ENCODE measurements at places on chromosomes 11 and 22. TPM values are rescaled to one million over a fixed set of nuclear protein-coding genes. Genes with fewer than 3 reads are reported as not detected.

DNA sequence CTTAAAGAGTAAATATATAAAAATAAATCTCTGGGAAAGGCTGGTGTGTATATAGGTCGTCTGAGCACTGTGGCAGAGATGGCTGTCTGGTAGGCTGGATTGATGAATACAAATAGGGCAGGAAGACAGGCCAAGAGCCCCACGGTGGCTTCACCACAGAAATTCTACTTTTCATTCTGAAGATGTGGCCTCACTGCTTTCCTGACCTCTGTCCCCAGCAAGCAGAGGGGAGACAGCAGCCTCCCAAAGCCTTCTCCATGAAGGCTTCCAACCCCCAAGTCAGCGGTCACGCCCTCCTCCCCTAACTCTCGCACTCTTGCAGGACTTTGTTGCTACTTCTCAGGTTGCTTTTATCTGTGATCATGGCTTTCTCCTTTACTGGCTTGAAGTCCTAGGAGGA is 10.6 kb upstream of the KCNJ1 start:
- DNase-seq: no peak

The ARHGAP20 gene
- 0.98 TPM for total RNA-seq

The PMM1 gene
- total RNA-seq: 23.2 TPM

DNA sequence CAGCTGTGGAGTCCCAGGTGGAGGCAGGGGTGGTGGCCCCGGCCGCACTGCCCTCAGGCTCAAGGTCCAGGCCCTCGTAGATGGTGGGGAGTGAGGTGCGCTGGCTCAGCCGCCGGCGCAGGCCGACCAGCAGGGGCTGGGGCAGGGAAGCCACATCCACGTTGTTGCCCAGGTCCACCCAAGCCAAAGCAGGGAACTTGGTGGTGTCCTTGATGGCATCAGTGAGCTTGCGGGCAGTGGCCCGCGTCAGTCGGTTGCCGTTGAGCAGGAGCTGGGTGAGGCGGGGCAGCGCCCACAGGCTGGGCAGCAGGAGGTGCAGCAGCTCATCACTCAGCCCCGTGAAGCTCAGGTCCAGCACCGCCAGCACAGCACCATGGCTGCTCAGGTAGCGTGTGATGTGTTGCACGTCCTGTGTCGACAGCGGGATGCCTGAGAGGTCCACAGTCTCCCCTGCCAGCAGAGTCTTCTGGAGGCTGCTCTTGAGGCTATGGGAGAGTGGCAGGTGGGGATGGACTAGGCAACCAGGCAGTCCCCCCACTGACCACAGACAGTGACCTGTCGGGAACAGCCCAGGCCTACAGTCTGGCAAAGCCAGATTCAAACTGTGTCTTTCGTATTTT is 6.8 kb downstream of the LRRC75B start:
- no peak for DNase-seq

- DNase-seq: no peak
These were observed 9.5 kb downstream of the BCL9L start for GRCh38 chr11:118915941-118916841.

The UCP3 gene
- 0.27 TPM for total RNA-seq

The OSBP2 gene
- 1.3 TPM for total RNA-seq

- DNase-seq: no peak
These were observed 241.8 kb downstream of the LARGE1 start for GRCh38 chr22:33678523-33678922.

- DNase-seq: no peak
These were observed 22.3 kb upstream of the NRGN start for GRCh38 chr11:124717421-124717785.

DNA sequence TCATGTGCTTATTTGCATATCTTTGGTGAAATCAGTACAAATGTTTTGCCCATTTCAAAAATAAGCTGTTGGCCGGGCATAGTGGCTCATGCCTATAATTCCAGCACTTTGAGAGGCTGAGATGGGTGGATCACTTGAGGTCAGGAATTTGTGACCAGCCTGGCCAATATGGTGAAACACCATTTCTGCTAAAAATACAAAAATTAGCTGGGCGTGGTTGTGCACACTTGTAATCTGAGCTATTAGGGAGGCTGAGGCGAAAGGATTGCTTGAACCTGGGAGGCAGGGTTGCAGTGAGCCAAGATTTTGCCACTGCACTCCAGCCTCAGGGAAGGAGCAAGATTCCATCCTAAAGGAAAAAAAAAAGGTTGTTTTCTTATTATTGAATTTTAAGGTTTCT is 136.0 kb downstream of the SWAP70 start:
- no peak for DNase-seq

- no peak for DNase-seq
These were observed 41.4 kb downstream of the AMPD3 start for GRCh38 chr11:10496296-10496936.

GRCh38 chr11:76129729-76130128 is 76.6 kb downstream of the WNT11 start:
- DNase-seq: no peak

- DNase-seq: peak; percentile 59
These were observed at the start of gene PLAAT4 for GRCh38 chr11:63536669-63537292. PLAAT4 (plus strand) TSS chr11:63536808; CDS start chr11:63536869, 61 bp downstream.

The FXYD2 gene
- total RNA-seq: 12.1 TPM

DNA sequence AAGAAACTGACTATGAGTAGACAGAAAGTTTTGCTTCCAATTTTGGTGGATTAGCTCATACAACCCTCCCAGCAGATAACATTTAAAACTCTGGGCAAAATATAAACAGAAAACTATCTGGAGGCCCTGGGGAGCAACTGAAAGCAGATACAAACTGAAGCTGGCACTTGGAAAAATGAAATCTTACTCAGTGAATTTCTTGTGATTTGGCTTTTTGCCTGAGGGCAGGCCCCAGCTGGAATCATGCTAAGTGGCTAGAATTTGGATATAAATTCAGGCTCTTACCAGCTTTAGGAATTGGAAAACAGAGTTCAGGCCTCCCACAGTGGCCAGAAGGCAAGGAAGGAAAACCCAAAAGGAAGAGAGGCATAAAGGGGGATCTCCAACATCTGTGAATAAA is 85.8 kb downstream of the EFCAB6 start:
- DNase-seq: no peak

DNA sequence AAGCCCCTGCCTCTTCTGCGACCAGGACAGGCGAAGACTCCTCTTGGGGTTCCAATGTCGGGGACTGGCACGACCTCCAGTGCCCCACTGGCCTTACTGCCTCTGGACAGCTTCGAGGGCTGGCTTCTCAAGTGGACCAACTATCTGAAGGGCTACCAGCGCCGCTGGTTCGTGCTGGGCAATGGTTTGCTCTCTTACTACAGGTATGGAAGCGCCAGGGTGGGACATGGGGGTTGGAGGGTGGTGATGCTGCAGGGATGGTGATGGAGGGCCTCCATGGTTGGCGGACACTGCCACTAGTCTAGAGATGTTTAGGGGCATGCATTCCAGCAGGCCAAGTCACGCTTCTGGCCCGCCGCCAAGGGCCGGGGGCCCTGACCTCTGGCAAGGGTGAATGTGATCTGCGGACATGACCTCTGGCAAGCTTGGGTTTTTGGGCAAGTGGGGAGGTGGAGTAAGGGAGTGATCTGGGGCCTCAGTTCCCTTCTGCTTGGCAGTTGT is 727 bp downstream of the OSBP2 start:
- no peak for DNase-seq

DNA sequence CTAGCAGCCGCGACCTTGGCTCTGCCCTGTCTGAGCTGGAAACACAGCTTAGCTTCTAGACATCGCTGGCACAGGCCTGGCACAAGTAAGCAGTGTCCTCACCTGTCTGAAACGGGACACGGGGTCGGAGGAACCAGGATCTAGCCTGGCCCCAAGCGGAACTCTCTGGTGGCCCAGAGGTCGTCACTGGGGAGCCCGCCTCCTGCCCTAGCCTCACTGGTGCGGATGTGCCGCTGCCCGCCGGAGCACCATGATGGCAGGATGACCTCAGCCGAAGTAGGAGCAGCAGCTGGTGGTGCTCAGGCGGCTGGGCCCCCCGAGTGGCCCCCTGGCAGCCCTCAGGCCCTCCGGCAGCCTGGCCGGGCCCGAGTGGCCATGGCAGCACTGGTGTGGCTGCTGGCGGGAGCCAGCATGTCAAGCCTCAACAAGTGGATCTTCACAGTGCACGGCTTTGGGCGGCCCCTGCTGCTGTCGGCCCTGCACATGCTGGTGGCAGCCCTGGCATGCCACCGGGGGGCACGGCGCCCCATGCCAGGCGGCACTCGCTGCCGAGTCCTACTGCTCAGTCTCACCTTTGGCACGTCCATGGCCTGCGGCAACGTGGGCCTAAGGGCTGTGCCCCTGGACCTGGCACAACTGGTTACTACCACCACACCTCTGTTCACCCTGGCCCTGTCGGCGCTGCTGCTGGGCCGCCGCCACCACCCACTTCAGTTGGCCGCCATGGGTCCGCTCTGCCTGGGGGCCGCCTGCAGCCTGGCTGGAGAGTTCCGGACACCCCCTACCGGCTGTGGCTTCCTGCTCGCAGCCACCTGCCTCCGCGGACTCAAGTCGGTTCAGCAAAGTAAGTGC is 871 bp downstream of the SLC35E4 start:
- no peak for DNase-seq

All from right lobe of liver (tissue), 6 donors.